ENCODE measurements at places on chromosomes 5 and 9. TPM values are rescaled to one million over a fixed set of nuclear protein-coding genes. Genes with fewer than 3 reads are reported as not detected.

Gene PCDHGB2
- 8.9 TPM for total RNA-seq

- peaks cover 14% of the 10 kb centered on the region for H3K4me1 ChIP-seq
- no peaks in the 10 kb centered on the region for H3K27me3 ChIP-seq
- no peaks in the 10 kb centered on the region for H3K36me3 ChIP-seq
- DNase-seq: no peak
Measured at GRCh38 chr5:124232515-124232914, 513.9 kb downstream of the ZNF608 start.

DNA sequence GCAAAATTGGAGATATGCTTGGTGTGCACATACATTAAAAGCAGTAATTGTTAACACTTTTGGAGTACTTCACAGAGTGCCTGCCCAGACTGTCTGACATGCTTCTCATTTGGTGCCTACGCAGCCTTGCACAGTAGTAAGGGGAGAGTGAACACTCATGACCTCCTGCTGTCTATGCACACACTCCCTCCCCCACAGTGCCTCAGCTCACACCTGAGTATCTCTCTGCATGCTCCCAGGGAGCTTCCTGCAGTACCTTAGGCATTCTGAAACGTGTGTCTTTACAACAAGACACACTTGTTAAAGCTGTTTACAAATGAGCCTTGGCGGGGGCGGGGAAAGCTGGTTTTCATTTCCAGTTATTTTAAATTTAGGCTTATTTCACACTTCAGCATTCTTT, 18.0 kb downstream of the MAP3K1 start:
- no peak for DNase-seq
- no peaks in the 10 kb centered on the region for H3K27me3 ChIP-seq
- no peak overlapping the region for H3K27ac ChIP-seq
- H3K4me3 ChIP-seq: no peak overlapping the region

GRCh38 chr5:57128325-57128724, 45.5 kb upstream of the GPBP1 start:
- no peaks in the 10 kb centered on the region for H3K27me3 ChIP-seq
- H3K4me1 ChIP-seq: no peaks in the 10 kb centered on the region

GRCh38 chr5:99449786-99450185, 521.0 kb upstream of the CHD1 start:
- DNase-seq: no peak
- no peaks in the 10 kb centered on the region for H3K36me3 ChIP-seq
- H3K27ac ChIP-seq: no peak overlapping the region
- no peak overlapping the region for H3K4me3 ChIP-seq

- peaks cover 12% of the 10 kb centered on the region for H3K4me1 ChIP-seq
- no peaks in the 10 kb centered on the region for H3K27me3 ChIP-seq
- H3K36me3 ChIP-seq: peaks cover 4% of the 10 kb centered on the region
- H3K27ac ChIP-seq: no peak overlapping the region
- no peak for DNase-seq
Measured at GRCh38 chr9:109121232-109121796, 1.6 kb upstream of the TMEM245 start.

Data from SJCRH30 (cell line).